Stimulated activated CD4-positive, alpha-beta T cell treated with anti-CD3 and anti-CD28 coated beads, TNF-alpha, amount 100 ng/mL, for 4 hours (primary cell): ENCODE measurements at places on chromosomes 4 and X.

DNA sequence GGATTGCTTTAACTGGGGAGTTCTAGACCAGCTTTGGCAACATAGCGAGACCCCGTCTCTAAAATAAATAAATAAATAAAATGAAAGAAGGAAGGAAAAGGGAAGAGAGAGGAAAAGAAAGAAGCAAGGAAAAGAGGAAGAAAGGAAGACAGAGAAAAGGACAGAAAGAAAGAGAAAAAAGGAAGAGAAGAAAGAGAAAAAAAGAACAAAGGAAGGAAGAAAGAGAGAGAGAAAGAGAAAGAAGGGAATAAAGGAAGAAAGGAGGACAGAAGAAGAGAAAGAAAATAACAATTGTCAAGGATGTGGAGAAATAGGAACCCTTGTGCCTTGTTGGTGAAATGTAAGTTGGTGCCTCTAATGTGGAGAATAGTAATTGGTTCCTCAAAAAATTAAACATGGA lies 74.6 kb downstream of the ANAPC4 start:
- DNase-seq, result no peak

DNA sequence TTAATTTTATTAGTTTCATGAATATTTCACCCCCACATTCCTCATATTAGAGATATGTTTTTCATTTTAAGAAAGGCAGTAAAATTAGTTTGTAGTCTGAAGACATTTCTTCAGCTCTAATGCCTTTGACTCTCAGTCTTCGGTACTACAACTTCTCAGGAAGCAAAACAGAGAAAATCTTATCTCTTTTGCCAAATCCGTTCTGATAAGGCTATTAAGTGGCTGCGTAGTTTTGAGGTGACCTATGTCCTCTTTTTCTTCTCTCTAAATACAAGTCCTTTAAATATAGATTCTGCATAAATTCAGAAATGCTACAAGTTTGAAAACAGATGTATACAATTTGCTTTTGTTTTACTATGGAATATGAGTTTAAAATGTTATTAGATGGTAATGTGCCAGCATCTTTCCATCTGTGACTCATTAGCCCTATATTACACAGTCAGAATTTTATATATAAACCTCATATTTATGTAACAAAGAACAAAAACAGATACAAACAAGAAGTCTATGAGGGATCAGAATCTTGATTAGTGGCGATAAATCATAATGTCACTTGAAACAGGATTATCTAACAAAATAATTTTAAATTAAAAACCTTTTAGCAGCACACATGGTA lies 181.2 kb upstream of the ETNPPL start:
- DNase-seq, result no peak

GRCh38 chr4:159174645-159175084 lies 71.8 kb downstream of the RAPGEF2 start:
- no peak for DNase-seq

GRCh38 chr4:186642530-186642929 lies 81.1 kb downstream of the FAT1 start:
- no peak for DNase-seq

GRCh38 chr4:142614621-142615323 lies 231.3 kb downstream of the INPP4B start:
- DNase-seq, result no peak

GRCh38 chr4:148778980-148779675 lies 336.9 kb upstream of the NR3C2 start:
- no peak for DNase-seq

DNA sequence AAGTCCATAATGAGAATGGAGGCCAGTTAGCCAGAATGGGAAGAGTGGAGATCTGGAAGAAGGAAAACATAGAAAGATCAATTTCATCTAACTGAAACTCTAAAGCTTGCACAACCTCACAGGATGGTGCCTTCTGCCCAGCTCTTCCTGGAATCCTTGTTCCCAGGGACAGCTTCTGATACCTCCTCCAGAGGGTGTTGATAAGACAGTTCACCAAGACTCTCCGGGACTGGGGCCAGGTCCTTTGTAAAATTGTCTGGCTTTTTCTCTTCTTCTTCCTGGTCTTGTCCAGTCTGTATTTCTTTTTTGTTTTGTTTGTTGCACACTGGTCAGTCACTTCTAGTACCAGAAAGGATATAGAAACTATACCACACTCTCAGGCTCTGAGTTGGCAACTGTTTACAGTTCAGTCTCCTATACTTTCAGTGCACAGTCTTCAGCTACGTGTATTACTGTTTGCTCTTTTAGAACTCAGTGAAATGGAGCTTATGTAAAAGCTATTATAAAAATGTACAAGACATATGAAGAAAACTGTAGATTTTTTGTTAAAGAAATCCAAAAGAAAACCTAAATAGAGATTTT lies 142.8 kb upstream of the RPL34 start:
- DNase-seq, result no peak

GRCh38 chr4:9845791-9846493 lies 64.5 kb downstream of the DRD5 start:
- DNase-seq, result no peak

- no peak for DNase-seq
Observed at GRCh38 chr4:11596989-11597388, 168.3 kb upstream of the HS3ST1 start.

GRCh38 chr4:102301167-102301566 lies 44.1 kb downstream of the SLC39A8 start:
- DNase-seq, result no peak

GRCh38 chr4:133483600-133484246 lies 334.6 kb downstream of the PCDH10 start:
- no peak for DNase-seq
